Right cardiac atrium (tissue), 5 donors: ENCODE measurements at places on chromosomes 2 and 18. TPM values are rescaled to one million over a fixed set of nuclear protein-coding genes. Genes with fewer than 3 reads are reported as not detected.

CASP8 gene
- total RNA-seq = 5.4 TPM

DNA sequence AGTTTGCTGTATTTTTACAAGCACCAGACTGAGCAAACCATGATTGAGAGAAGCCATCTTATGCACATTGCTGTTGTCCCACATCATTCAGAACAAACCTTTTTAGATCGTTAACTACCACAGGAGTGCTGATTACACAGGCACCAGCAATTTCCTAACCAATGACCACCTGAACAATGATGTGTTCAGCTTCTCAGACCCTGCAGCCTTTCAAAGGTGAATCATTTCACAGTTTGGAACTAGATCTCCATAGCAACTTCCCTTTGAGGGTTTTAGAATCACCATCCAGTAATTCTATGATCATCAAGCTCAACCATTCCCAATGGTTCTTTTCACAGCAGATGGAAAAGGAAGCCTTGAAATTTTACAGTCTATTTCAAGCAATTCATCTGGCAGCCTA is 71.4 kb downstream of the OLA1 start:
- no peak for DNase-seq

DNA sequence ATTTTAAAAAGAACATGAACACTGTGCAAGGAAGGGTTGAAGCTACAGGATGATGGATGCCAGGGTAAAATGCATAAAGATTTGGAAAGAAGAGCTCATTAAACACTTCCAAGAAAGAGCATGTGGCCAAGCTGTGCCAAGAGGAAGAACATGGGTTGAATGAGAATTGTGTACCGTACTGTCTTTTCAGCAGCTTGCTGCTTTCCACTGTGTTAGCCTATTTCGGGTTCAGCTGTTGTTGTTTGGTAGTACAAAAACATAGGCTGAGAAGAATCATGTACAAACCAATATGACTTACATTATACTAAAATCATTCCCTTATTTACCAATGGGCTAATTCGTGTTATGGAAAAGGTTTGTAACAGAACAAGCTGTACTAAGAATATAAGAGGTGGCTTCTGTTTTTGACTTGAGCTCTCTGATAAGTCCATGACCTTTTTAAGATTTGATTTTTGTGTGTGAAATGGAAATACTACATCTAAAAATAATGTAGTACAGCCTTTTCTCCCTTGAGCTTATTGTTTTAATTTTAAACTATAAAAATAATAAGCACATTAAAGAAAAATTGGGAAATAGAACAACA is 188.3 kb upstream of the STON1 start:
- DNase-seq = no peak

DNA sequence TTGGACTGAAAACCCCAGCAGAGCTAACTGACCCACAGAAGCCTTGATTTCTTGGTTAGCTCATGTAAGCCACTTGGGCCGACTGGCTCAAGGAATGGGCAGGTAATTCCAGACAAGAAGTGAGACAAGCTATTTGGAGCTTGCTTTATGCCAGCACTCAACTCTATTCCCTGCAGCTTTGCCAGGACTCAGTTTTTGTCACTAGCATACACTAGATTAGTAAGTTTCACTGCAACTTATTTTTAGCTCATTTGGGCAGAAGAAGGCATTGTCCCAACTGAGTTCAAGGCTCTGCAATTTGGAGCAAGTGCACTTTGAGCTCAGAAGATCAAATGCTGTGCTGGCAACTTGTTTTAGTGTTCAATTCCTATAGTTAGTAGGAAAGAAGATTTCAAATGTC is 116.1 kb downstream of the SLC4A3 start:
- DNase-seq = no peak

DNA sequence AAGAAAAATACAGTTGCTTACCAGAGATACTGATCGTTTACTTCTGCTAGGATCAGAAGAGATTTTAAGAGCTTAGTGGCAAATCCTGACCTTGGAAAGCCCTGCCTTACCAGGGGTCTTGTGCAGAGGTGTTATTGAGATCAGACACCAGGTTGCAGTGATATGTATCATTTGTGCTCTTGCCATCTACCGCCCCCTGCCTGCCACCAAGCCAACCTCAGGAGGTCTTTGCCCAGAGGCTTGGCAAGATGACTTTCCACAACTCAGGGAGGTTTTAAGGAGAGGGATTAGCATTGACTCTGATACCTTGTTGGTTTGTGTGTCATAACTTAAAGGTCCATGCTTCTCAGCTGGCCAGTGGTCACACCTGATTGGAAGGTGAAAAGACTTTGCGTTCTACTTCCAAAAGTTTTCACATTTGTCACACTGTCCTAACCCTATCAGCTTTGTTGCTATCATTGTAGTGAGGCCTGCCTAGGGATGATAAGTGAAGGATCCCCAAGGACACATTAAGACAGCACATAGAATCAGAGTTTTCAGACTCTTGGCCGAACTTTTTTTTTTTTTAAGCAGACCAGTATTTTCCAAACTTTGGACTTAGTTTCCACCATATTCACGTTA is 46.2 kb upstream of the MGAT5 start:
- peak; percentile 53 for DNase-seq

DNA sequence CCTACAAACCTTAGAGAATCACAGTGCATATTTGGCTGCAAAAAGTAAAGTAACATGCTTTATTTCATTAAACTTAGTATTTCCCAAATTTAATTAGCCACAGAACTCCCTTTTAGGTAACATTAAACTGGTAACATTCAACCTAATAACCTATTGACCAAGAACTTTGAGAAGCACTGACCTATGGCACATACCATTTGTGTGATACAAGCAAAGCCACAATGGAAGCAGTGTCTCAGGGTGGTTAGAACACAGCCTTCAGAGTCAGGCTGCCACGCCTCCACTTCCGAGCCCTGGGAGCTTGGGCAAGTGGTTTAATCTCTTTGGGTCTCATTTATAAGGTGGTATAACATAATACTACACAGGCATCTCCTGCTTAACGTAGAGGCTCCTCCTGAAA is 301.4 kb downstream of the PDE11A start:
- DNase-seq = no peak

- DNase-seq = no peak
Measured at GRCh38 chr2:40271094-40271493, 180.8 kb downstream of the SLC8A1 start.

MOCOS gene
- total RNA-seq = 0.64 TPM

DNA sequence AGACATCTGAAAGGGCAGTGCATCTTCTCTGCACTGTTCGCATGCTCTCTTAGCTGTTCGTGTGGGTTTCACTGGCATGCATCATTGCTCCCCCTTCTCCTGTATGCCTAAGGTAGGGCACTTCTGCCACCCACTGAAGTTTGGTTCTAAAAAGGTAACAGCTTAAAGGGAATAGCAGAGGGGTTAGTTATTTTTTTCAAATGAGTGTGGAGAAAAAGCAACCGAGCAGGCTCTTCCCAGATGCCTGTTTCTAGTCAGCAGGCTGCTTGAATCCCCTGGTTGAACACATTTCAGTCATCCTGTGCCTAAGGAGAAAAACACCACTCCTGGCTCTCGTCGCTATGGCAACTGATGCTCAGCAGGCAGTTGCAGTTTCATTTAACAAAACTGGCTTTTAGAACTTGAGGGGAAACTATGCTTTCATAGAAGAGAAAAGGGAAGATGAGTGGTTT is 69.8 kb upstream of the GALNT3 start:
- DNase-seq = no peak

TTR gene
- not detected for total RNA-seq

GRCh38 chr2:152055366-152056108 is 43.3 kb downstream of the CACNB4 start:
- no peak for DNase-seq

MEIS1 gene
- 20.4 TPM for total RNA-seq

- DNase-seq = no peak
Measured at GRCh38 chr2:71823526-71823925, 324.1 kb downstream of the CYP26B1 start.

SCN9A gene
- total RNA-seq = 1.4 TPM

GRCh38 chr2:55452879-55453278 is 33.2 kb upstream of the CCDC88A start:
- DNase-seq = no peak

DNA sequence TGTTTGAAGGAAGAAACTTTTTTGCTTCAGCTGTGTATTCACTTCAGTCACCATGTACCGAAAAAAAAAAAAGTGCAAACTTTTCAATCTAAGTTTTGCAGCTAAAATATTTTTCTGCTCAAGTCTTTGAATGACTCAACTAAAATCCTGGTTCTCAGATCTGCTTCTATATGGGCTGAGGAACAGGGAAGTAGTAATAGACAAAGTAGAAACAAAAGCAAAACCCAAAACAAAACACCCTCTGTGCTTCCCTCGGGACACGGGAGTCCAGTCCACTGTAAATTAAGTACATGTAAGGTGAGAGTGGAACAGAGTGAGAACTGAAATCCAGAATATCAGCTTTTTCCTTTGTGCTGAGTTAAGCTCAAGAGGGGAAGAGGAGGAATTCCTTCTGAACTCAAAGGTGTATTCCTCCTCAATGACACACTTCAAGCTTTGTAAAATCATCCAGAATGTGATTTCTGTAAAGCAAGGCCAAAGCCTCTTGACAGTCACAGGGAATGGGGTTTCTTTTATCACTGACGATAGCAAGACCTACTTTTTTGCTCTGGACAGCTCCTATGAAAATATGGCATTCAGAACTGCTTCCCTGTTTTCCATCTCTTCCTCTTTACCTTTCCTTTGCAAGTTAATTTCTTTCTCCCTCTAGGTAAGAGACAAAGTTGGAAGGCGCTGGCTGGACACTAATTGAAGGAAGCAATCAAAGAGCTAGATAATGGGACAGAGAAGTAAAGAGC is 433.5 kb upstream of the MMADHC start:
- no peak for DNase-seq

DNA sequence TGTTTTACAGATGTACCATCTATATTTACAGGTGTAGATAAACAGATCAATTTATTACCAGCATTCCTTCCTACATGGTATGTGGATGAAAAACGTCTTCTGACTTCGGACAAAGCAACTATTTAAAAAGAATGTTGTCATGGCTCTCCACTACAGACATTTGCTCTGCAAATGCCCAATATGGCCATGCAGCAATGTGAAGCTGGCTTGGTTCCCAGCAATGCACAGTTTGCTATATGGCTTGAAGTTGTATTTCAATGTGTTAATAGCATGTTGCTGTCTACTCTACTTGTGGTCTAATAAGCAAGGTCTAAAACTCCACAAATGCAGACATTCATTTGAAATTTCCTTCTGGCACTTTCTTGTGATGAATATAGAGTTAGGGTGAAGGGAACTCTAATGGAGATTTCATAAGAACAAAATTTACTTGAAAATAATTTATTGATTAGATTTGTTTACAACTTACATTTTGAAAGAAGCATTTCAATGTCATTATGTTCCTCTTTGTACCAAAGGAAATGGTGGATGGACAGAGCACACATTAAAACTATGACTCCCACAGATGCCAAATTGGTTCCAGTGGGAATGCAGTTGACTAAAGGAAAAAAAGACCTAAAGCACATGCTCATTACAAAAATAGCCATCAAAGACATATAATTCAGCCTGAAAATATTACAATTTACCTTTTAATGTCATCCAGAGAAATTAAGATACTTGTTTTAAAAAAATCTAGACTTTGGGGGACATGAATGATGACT is 234.0 kb downstream of the DYM start:
- DNase-seq = no peak

DNA sequence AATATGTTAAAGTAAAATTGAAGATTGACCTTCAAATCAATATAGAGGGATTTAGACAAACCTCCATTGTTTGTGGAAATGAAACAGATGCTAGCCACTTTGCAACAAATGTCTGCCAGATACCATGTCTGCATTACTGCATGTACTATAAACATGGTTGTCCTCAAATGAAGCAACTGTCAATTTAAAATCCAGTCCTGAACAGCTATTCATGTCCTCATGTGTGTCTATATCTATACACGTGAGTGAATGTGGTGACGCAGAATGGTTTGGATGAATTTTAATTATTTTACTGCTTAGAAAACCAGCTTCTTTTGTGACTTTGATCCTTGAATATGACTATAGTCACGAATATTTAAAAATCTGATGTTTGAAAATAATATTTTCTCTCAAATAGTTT is 71.5 kb downstream of the NYAP2 start:
- no peak for DNase-seq

DNA sequence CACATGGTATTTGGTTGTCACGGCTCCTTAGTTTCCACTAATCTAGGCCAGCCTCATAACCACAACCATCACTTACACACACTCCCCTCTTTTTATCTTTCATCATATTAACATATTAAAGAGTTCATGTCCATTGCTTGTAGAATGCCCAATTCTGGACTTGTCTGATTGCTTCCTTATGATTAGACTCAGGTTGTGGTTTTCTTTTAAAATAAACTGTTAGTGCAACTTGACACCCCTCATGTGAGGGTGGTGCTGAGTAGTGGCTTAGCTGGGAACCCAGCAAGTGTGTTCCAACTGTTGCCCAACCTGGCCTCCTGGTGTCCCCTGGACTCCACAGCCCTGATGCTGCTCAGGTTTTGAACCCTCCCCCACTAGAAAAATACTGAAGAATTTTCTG is 20.1 kb upstream of the CD207 start:
- no peak for DNase-seq
